Gastrocnemius medialis (tissue), 4 donors: ENCODE measurements at places on chromosomes 3 and 15. TPM values are rescaled to one million over a fixed set of nuclear protein-coding genes. Genes with fewer than 3 reads are reported as not detected.

DNA sequence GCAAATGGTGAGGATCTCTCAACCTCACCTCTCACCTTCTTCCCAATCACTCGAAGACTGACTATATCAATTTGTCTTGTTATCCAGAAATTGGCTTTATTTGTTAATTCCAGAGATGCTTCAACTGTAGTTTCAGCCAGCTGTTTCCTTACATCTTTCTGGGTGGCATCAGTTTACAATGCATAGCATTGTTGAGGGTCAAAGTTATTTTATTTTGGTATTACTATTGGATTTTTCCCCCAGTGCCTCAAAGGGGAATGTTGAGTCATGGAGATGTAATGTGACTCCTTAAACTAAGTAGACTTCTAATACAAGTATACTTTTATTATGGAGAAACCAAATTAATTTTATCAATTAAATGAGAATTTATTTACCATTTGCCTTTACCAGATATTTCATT is 351.6 kb downstream of the TIGIT start:
- no peak overlapping the region for H3K4me3 ChIP-seq
- H3K27ac ChIP-seq, result no peak overlapping the region
- no peaks in the 10 kb centered on the region for H3K27me3 ChIP-seq
- DNase-seq, result no peak
- H3K36me3 ChIP-seq, result no peaks in the 10 kb centered on the region

- H3K4me3 ChIP-seq, result no peak overlapping the region
- no peak for DNase-seq
- H3K4me1 ChIP-seq, result no peaks in the 10 kb centered on the region
Measured at GRCh38 chr3:59153648-59154047, 103.8 kb upstream of the CFAP20DC start.

- no peak for DNase-seq
- no peaks in the 10 kb centered on the region for H3K36me3 ChIP-seq
- no peak overlapping the region for H3K4me3 ChIP-seq
- H3K27me3 ChIP-seq, result no peaks in the 10 kb centered on the region
Measured at GRCh38 chr3:183214277-183214612, 38.8 kb upstream of the B3GNT5 start.

DNA sequence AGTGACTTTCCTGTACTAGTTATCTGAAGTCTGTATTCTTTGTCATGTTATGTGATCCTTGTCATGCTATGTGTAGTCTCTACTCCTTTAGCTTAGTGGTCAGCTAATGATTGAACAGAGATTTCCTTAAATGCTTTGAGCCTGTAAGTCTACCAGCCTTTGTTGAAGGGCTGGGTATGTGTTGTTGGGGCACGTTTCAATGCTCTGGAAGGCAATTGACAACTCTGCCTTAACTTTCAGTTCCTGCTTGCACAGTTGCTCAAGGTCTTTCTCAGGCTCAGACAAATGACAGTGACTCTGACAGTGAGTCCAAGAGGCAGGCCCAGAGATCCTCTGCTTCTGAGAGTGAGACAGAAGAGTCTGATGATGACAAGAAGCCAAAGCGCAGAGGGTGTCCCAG is 89.3 kb downstream of the CHD2 start:
- DNase-seq, result no peak
- H3K4me1 ChIP-seq, result peaks cover 27% of the 10 kb centered on the region
- H3K27ac ChIP-seq, result peak overlapping the region; percentile 74
- H3K27me3 ChIP-seq, result no peaks in the 10 kb centered on the region

DNA sequence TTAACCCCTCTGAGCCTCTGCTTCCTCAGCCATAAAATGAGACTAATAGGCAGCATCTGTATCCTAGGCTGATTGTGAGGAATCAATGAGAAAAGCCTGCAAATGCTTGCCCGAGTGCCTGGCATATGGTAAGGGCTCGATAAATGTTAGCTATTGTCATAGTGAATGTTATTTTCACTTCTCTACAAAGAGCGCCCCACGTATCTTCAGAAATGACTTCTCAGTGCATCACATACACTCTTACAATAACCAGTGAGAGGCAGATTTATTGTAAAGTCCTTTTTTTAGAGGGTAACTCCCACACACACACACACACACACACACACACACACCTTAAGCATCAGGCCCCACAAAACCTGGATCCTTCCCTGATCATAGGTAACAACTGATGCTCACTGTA is 60.5 kb upstream of the SPATA12 start:
- H3K27me3 ChIP-seq, result no peaks in the 10 kb centered on the region
- no peak overlapping the region for H3K4me3 ChIP-seq
- H3K4me1 ChIP-seq, result no peaks in the 10 kb centered on the region
- DNase-seq, result no peak

DNA sequence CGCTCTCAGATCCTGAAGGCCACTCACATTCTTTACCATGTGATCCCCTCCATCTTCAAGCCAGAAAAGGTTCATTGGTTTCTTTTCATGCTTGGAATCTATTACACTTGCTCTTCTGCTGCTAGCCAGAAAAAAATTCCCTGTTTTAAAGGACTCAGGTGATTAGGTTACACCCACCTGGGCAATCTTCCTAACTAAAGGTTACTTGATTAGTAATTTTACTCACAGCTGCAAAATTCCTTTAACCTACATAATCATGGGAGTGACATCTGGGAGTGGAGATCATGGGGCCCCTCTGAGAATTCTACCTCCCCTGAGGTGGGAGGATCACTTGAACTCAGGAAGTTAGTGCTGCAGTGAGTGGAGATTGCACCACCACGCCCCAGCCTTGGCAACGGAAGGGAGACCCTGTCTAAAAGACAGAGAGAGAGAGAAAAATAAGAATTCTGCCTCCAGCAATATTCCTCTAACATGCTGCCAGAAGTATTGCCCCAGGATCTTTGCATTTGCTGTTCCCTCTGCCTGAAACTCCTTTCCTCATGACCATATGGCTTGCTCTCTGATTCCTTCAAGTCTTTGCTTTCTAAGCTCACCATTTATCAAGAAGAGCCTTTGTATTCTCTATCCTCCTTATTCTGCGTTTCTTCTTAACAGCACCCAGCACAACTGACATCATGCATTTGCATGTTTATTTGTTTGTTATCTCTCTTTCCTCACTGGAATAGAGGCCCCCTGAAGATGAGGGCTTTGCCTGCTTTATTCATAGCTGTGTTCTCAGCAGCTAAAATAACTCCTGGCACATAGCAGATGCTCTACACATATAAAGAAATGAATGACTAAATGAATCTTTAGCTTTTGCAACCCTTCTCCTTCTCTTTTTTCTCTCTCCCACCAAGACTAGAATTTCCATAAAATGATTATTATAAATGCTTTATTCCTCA is 68.2 kb downstream of the EDEM1 start:
- H3K4me3 ChIP-seq, result no peak overlapping the region
- H3K27ac ChIP-seq, result no peak overlapping the region
- no peaks in the 10 kb centered on the region for H3K4me1 ChIP-seq
- no peak for DNase-seq

GRCh38 chr3:66297260-66297873 is 76.6 kb downstream of the SLC25A26 start:
- no peak overlapping the region for H3K4me3 ChIP-seq
- H3K27me3 ChIP-seq, result no peaks in the 10 kb centered on the region
- no peak for DNase-seq
- no peak overlapping the region for H3K27ac ChIP-seq
- peaks cover 35% of the 10 kb centered on the region for H3K4me1 ChIP-seq

GRCh38 chr3:138940446-138940845 is 6.5 kb downstream of the FOXL2 start:
- peaks cover 34% of the 10 kb centered on the region for H3K4me1 ChIP-seq
- no peaks in the 10 kb centered on the region for H3K36me3 ChIP-seq
- no peak for DNase-seq
- H3K27ac ChIP-seq, result no peak overlapping the region
- H3K4me3 ChIP-seq, result no peak overlapping the region

DNA sequence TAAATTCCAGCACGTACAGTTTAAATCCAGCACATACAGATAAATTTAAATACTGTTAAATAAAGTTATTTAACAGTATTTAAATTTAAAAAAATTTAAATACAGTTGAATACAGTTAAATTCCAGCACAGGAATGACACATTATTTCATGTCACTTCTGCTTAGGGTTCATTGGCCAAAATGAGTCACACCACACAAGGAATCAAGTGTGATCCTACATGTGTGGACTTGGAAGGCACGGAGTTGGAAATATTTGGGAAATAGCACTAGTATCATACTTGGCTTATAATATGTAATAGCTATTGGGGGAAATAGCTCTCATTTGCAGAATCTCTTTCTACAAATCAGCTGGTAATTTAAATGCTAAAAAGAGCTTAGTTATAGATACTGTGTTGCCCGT is 10.6 kb downstream of the RAB7A start:
- no peaks in the 10 kb centered on the region for H3K27me3 ChIP-seq
- no peak for DNase-seq
- H3K36me3 ChIP-seq, result no peaks in the 10 kb centered on the region
- peak overlapping the region; percentile 7 for H3K27ac ChIP-seq
- peaks cover 76% of the 10 kb centered on the region for H3K4me1 ChIP-seq

- H3K4me1 ChIP-seq, result no peaks in the 10 kb centered on the region
- no peaks in the 10 kb centered on the region for H3K36me3 ChIP-seq
- no peak overlapping the region for H3K27ac ChIP-seq
- H3K4me3 ChIP-seq, result no peak overlapping the region
- DNase-seq, result no peak
Measured at GRCh38 chr3:190892395-190892902, 30.0 kb upstream of the GMNC start.

- no peaks in the 10 kb centered on the region for H3K27me3 ChIP-seq
- no peak overlapping the region for H3K27ac ChIP-seq
- DNase-seq, result no peak
- H3K4me1 ChIP-seq, result peaks cover 41% of the 10 kb centered on the region
Measured at GRCh38 chr3:197800379-197800778, 9.3 kb downstream of the LRCH3 start.

Gene P2RY13
- total RNA-seq, result 1.2 TPM

GRCh38 chr15:95365511-95366107 is 964.9 kb upstream of the NR2F2 start:
- H3K27ac ChIP-seq, result no peak overlapping the region
- H3K4me1 ChIP-seq, result no peaks in the 10 kb centered on the region
- no peaks in the 10 kb centered on the region for H3K36me3 ChIP-seq
- DNase-seq, result no peak
- no peak overlapping the region for H3K4me3 ChIP-seq
- no peaks in the 10 kb centered on the region for H3K27me3 ChIP-seq

Gene TYRO3
- 2.3 TPM for total RNA-seq

Gene TLR9
- 0.07 TPM for total RNA-seq

Gene TMEM108
- total RNA-seq, result 1.1 TPM

Gene CYP1A2
- total RNA-seq, result not detected

DNA sequence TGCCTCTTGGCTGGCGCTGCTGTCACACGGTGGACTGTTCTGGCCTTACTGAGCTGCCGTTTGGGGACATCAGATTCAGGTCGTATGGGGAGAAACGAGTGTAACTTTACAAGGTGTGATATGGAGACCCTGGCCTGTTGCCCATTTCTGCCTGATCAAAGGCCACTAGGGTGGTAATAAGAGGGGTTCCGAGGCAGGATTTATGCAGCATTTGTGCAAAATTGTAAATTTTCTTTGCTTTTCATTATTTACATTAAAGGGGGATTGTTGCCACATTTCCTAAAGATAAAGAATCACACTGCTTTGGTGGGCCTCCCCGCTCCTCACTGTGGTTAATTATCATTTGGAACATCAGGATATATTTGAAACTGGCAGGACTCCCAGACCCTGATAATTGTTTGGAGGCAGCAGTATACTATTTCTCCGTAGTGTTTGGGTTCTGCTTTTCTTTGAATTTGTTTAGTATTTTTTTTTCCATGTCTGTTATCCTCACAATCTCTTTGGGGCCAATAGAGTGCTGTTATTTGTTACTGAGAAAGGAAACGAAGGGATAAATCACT is 891 bp downstream of the NXPE3 start:
- H3K27ac ChIP-seq, result peak overlapping the region; percentile 94
- peak overlapping the region; percentile 84 for H3K4me3 ChIP-seq
- no peaks in the 10 kb centered on the region for H3K27me3 ChIP-seq
- H3K4me1 ChIP-seq, result peaks cover 49% of the 10 kb centered on the region
- H3K36me3 ChIP-seq, result no peaks in the 10 kb centered on the region

GRCh38 chr15:70625438-70625837 is 137.9 kb downstream of the UACA start:
- no peaks in the 10 kb centered on the region for H3K4me1 ChIP-seq
- no peak overlapping the region for H3K4me3 ChIP-seq
- DNase-seq, result no peak
- no peaks in the 10 kb centered on the region for H3K27me3 ChIP-seq

Gene NPAP1
- total RNA-seq, result not detected
